ENCODE measurements at places on chromosomes 7 and 10.

GRCh38 chr10:593016-593415, 96.5 kb downstream of the DIP2C start:
- no peak for DNase-seq

- no peak for DNase-seq
Measured at GRCh38 chr7:1555046-1555812, 776 bp downstream of the TMEM184A start.

DNA sequence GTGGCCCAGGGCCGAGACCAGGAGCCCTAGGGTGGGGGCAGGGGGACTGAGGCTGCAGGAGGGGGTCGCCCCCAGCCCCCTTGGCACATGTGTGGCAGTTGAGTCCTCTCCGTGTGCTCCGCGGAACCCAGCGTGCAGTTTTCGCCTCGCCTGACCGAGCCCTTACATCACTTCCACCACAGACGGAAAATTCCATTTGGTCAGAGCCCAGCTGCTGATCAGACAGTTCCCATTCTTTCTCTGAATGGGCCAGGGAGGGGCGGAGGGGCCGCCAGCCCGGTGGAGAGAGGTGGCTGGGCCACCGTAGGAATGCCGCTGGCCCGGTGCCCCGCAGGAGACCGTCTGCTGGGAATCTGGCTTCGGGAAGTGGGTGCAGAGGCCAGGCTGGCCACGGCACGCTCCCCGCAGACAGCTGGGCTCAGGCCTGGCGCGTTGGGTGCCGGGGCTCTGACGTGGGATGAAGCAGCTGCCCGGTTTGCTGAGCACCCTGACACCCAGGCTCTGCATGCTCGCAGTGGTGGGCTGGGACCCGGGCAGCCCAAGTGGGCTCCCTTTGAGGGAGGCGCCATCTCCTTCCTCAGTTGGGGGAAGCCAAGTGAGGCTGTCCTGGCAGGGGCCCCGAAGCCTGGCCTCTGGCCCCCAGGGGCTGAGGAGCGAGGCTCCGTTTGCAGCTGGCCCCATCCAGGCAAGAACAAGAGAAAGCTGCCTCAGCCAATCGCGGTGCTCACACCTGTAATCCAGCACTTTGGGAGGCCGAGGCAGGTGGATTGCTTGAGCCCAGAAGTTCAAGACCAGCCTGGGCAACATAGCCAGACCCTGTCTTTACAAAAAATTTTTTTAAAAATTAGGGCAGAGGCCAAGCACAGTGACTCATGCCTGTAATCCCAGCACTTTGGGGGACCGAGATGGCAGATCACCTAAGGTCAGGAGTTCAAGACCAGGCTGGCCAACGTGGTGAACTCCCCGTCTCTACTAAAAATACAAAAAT, 9.9 kb downstream of the TTYH3 start:
- no peak for DNase-seq

GRCh38 chr7:54725255-54725654, 33.8 kb downstream of the SEC61G start:
- DNase-seq, result no peak

DNA sequence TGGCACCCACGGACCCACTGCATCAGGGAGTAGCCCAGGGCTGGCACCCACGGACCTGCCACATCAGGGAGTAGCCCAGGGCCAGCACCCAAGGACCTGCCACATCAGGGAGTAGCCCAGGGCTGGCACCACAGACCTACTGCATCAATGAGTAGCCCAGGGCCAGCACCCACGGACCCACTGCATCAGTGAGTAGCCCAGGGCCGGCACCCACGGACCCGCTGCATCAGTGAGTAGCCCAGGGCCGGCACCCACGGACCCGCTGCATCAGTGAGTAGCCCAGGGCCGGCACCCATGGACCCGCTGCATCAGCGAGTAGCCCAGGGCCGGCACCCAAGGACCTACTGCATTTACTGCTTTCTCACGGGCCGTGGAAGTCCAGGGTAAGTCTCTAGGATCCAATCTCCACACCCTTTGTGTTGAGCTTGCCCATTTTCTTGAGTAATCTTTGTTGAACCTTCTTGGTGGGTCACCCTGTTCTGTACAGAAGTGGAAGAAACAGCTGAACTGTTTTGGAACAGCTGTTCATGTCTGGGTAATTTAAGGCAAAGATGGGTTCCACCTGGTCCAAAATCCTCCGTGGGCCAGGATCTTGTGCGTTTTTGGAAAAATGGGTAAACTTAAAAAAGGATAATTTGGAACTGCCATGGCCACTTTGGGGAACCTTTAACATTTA, 69.0 kb downstream of the VIPR2 start:
- DNase-seq, result no peak

- DNase-seq, result no peak
Measured at GRCh38 chr7:80719261-80719660, 80.8 kb downstream of the CD36 start.

DNA sequence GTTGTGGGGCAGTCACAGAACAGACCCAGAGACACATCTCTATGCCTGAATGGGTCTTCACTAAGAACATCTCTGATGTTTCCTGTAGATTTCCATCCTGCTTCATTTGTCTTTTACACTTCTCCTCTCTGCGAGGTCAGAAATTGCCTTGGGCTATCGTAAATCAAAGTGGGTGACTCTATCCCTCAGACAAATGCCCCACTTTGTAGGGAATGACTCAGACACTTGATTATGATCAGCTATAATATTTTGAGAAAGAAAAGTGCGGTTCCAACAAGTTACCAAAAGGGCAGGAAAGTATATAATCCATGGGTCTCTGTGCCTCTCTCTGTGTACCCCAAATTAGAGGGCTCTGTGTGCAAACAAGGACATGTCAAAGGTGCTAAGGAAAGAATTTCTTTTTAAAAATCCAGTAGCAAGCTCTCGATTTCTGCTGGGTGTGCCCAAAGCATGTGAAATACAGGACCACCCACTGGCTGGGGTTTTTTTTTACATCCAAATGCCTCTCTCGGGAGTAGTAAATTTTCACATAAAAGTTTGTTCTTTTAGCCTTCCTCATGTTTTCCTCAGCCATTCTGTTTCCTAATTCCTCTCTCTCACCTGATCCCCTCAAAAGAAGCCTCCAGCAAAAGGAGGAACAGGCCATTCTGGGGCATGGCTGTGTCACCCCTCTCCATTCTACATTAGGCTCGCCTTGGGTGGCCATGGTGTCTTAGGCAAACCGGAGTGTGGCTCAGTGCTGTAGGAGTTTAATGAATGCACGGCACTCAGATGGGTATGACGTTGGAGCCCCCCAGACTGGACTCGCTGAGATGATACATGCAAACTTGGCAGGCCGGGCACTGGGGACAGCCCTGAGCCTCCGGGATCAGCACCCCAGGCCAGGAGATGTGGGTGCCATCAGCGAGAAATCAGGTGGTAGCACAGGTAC, 6.3 kb upstream of the OPN4 start:
- DNase-seq, result no peak

DNA sequence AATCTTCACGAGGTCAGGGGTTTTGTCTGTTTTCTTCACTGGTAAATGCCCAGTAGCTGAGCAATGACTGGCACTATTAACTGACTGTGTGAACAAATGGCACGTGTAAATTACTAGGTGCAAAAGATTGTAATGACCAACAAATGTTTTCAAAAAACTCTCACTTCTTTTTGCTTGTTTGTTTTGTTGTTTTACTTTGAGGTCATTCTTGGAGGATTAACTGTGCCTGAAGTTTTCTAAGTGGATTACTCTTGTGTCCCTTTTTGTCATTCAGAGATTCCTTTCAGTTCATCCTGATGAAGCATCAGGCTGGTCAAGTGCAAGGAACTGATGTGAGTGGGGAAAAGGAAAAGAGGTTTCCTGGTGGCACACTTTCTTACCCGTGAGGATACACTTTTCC, 74.4 kb upstream of the PPP1R3C start:
- no peak for DNase-seq

- DNase-seq, result peak; percentile 69
Measured at GRCh38 chr7:37448636-37449361, at the start of gene ELMO1. TSS of gene ELMO1 (minus strand) at chr7:37448864. CDS start at chr7:37342690, 106,174 bp downstream.

DNA sequence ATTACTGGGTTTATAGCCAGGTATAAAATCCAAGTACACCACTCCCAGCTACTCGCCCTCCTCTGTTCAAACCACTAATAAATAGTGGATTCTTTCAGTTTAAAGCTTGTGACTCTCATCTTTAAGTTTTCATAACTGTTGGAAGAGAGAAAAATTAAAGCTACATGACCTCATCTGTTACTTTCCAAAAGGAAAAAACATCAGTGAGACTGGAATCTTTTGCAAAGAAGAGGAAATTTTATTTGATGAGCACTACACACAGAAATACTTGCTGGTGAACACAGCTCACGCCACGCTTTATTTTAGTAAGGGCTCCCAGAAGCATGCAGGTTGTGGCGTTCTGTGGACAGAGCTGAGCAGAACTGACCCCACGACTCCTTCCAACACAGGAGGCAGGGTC, 527.0 kb upstream of the MGMT start:
- no peak for DNase-seq

DNA sequence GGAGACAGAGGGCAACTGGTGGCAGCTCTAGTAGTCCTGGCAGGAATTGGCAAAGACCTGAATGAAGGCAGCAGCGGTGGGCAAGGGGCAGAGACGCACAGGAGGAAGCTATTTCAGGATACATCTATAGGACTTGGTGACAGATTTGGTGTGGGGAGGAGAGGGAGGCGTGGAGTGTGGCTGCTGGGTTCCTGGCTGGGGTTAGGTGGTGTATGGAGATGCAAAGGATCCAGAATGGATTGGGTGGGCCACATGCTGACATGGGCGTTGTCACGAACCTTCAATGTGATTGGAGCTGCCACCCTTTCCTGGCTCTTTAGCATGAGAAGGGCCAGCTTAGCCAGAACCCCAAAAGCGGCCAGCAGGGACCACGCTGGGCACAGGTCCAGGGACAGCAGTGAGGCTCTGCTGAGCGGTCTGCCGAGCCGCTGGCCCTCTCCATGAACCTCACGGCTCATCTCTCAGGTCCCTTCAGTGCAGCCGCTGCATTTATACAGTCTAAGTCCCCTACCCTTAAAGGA, 10.2 kb upstream of the ADCY1 start:
- no peak for DNase-seq

DNA sequence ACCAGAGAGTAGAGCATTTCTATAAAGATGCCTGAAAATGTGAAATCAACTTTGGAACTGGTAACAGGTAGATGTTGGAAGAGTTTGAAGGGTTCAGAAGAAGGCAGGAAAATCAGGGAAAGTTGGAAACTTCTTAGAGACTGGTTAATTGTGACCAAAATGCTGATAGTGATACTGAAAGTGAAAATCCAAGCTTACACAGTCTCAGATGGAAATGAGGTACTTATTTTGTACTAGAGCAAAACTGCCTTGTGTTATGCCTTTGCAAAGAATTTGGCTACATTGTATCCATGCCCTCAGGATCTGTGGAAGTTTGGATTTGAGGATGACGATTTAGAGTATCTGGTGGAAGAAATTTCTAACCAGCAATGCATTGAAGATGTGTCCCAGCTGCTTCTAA, 430.6 kb upstream of the KCND2 start:
- DNase-seq, result no peak

DNA sequence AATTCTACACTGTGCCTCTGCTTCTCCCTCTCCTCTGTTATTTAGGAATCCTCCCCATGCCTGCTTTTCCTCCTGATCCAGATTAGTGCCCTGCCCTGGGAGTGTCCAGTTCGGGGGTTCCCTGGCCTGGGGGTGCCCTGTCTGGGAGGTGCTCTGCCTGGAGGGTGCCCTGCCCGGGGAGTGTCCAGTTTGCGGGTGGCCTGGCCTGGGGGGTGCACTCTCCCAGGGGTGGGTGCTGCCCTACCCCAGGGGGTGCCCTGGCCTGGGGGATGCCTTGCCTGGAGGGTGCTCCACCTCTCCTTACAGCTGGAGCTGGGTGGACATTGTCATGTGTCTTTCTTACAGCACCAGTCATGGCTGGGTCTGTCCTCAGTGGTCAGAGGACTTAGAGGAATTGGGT, 20.2 kb downstream of the RAMP3 start:
- no peak for DNase-seq

DNA sequence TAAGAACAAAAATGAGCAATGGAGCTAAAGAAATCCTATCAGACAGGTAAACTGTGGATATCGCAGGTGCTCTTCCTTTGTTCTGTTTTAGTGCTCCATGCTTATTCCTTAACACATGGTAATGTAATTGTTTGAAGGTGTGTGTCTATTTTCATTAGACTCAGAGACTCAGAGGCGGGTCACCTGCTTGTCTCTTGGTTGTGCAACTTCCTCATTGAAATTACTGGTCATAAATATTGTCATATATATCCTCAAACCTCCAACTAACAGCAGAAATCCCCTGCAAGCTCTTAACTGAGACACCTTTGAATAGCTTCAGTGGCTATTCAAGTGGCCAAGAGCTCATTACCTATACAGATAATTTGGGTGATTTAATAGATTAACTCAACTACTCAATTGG, 177.2 kb downstream of the PTN start:
- DNase-seq, result no peak

DNA sequence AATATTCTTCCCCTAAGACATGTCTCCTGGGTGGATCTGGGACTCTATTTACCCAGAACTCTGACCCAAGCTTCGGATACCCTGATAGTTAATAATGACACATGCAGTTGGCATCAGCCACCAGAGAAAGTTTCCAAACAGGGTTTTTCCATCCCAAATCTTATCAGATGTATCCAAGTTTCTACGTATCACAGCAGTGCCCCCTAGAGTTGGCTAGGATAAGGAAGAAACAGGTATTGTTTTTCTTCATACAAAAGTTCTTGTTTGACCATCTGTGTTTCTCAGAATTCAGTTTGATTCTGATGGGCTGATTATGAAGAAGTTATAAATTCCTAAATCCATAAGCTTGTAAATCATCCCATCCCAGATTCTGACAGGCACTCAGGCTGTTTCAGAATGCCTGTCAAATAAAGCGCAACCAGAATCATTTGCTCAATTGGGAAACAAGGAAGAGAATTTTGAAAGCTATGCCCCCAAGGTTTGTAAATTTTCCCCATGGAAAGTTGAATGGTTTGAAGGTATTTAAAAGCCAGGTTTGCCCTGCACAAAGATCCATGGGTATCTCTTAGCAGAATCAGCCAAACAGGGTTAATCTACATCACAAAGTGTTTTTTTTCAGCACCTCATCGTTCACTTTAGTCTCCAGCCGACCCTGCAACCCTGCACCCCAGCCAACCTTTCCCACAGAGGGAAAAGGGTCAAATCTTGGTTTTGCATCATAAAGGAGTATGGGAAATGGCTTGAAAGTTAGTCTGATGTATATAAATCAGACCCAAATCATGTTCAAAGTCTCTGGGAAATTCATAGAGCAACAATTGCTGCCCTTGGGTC, 47.4 kb downstream of the NRAP start:
- no peak for DNase-seq

DNA sequence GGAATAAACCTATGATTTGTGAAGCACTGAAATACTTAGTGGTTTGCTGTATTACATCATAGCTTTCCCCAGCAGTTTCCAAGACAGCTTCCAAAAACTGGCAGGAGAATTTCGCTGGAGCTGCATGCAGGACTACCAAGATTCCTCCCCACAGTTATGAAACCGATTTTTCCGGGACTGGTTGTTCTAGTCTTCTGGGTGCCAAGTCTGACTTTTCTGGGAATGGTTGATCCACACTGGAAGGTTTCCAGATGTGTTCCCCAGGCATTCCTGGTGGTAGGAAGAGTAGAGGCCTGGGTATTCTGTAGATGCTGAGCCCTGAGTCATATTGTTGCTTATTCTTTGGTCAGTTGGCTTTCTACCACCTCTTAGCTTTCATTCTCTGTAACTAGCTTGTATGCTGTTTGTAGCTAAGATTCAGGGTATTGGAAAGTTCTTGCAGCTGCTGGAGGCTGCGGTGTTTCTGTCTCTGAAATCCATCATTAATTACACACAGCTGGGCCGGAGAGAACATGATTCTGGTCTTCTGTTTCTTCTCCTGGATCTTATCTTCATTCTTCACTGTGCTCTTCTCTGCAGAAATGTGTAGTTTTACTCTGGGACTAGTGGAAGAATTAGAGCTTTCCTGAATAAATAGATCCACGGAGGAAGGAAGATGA, 6.3 kb downstream of the ABCC2 start:
- DNase-seq, result no peak
